ENCODE measurements at places on chromosomes 12 and 14.

DNA sequence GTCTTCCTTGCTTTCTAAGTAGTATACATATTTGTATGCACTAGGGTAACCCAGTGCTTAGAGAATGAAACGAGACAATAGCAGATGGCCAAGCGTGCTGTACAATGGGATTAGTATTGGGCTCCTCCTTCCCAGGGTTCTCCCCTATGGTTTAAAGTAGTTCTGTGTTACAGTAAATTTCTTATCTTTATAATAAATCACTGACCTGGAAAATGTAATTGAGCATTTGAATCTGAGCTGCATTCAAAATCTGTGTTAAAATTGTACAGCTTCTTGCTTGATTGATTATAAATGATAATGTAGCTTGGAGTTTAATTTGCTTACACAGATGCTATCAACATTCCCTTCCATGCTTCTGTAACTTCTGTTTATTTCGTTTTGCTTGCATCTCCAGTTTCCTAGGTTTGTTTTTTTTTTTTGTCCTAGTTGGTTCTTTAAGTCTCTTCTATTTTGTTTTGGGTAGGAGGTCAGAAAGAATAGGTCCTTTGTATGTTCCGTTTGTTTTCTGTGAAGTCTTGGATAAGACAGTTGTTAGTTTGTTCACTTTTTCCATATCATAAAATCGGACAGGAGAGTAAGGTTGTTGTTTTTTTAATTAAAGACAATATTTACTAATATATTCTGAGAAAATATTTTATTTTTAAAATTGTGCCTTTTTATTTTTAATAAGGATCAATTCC is 171.2 kb downstream of the ERC1 start:
- DNase-seq, result no peak
- no peaks in the 10 kb centered on the region for H3K36me3 ChIP-seq
- no peak overlapping the region for H3K27ac ChIP-seq

GRCh38 chr14:96268431-96269358 is 12.7 kb downstream of the BDKRB1 start:
- H3K27ac ChIP-seq, result peak overlapping the region; percentile 24
- H3K27me3 ChIP-seq, result no peaks in the 10 kb centered on the region
- peak; percentile 84 for DNase-seq

DNA sequence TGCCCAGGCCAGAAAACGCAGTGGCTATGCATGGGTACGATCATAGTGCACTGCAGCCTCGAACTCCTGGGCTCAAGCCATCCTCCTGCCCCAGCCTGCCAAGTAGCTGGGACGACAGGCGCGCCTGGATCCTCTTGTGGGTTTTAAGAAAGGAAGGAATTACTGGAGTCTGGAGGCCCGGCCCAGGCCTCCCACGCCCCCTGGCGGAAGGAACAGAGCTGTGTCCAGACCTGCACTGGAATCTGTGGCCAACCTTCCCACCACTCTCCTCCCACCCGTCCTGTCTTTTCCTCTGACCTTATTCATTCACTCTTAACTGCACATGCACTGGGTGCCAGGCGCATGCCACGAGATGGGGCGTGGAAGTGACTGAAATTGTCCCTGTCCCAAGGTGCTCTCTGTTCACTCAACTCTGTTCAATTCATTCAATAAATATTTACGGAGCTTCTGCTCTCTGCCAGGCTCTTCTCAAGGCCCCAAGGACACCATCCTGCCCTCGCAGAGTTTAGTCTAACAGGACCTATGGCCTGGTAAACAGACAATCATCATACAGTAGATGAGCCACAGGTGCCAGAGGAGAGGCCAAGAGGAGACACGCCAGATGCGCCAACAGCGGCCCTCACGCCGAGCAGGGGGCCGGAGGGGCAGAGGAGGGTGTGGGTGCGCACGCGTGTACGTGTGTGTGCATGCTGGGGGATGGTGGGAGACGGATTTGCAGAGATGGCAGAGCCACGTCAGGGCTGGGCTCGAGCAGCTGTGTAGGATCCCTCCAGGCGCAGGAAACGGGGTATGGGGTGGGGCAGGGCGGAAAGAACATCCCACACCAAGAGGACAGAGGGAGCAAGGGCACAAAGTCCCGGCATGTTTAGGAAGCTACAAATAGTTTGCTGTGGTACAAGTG is 13.7 kb upstream of the TMEM106C start:
- H3K27me3 ChIP-seq, result no peaks in the 10 kb centered on the region
- peaks cover 43% of the 10 kb centered on the region for H3K4me1 ChIP-seq
- H3K4me3 ChIP-seq, result no peak overlapping the region
- H3K36me3 ChIP-seq, result no peaks in the 10 kb centered on the region
- DNase-seq, result peak; percentile 85

- no peaks in the 10 kb centered on the region for H3K36me3 ChIP-seq
- no peaks in the 10 kb centered on the region for H3K27me3 ChIP-seq
- no peak overlapping the region for H3K27ac ChIP-seq
- DNase-seq, result no peak
Measured at GRCh38 chr12:21296751-21297406, 37.8 kb downstream of the SLCO1A2 start.

DNA sequence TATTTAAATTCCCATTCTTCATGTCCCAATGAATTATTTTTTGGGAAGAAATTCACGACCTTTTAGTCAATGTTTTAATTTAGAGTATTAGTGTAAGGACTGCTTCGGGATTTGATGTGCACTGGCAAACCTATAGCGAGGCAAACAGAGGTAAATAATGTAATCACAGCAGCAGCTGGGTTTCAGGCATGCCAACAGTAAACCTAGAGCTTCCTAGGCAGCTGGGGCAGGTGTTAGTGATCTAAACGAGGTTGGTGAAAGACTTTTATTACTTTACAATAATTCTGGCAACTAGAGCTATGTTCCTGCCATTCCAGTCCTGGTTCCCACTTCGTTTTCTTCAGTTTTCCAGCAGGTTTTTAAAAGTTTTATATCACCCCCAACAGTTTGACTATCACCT is 1036.4 kb upstream of the FOXG1 start:
- H3K4me3 ChIP-seq, result no peak overlapping the region
- H3K27me3 ChIP-seq, result no peaks in the 10 kb centered on the region
- no peak overlapping the region for H3K27ac ChIP-seq
- no peaks in the 10 kb centered on the region for H3K4me1 ChIP-seq
- DNase-seq, result no peak
- no peaks in the 10 kb centered on the region for H3K36me3 ChIP-seq

DNA sequence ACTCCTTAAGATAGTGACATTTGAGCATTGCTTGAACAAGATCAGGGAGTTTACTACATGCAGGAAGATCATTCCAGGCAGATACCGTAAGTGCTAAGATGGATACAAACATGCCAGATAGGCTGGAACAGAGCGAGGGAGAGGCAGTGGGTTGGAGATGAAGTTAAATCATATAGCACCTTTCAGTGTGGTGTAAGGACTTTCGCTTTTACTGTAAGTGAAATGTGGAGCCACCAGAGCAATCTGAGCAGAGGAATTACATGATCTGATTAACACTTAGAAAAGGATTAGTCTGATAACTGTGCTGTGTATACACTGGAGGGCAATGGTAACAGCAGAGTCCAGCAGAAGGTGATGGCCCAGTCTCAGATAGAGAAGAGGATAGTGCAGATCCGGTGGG is 163.0 kb upstream of the SSTR1 start:
- DNase-seq, result no peak
- no peaks in the 10 kb centered on the region for H3K36me3 ChIP-seq
- H3K4me1 ChIP-seq, result no peaks in the 10 kb centered on the region
- H3K4me3 ChIP-seq, result no peak overlapping the region
- no peaks in the 10 kb centered on the region for H3K27me3 ChIP-seq

DNA sequence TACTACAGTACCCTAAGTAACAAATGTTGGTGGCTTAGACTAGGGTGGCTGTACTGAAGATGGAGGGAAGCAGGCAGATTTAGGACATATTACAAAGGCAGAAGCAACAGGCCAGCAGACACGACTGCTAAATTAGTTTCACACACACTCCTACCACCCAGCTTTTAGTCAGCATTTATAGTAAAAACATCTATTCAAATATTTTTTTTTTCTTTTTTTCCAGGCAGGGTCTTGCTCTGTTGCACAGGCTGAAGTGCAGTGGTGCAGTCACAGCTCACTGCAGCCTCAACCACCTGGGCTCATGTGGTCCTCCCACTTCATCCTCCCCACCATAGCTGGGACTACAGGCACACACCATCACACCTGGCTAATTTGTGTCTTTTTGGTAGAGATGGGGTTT is 72.9 kb downstream of the CDK17 start:
- H3K27ac ChIP-seq, result no peak overlapping the region
- no peaks in the 10 kb centered on the region for H3K27me3 ChIP-seq
- no peaks in the 10 kb centered on the region for H3K4me1 ChIP-seq
- H3K36me3 ChIP-seq, result peaks cover 8% of the 10 kb centered on the region
- H3K4me3 ChIP-seq, result no peak overlapping the region

- no peaks in the 10 kb centered on the region for H3K4me1 ChIP-seq
Measured at GRCh38 chr12:64030155-64030554, 185.7 kb downstream of the SRGAP1 start.
